ENCODE measurements at places on chromosomes 7 and 10.

DNA sequence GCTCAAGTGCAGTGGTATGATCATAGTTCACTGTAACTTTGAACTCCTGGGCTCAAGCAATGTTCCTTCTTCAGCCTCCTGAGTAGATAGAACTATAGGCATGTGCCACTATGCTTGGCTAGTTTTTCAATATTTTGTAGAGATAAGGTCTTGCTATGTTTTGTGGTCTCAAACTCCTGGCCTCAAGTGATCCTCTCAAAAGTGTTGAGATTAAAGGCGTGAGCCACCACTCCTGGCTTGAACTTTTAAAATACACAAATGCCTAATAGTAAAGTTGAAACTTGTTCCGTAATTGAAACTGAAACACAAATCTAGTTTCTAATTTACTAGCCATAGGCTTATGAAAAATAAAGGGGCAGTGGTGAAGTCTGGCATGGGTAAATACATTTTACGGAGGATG, 65.7 kb downstream of the AP3M1 start:
- DNase-seq, result no peak

DNA sequence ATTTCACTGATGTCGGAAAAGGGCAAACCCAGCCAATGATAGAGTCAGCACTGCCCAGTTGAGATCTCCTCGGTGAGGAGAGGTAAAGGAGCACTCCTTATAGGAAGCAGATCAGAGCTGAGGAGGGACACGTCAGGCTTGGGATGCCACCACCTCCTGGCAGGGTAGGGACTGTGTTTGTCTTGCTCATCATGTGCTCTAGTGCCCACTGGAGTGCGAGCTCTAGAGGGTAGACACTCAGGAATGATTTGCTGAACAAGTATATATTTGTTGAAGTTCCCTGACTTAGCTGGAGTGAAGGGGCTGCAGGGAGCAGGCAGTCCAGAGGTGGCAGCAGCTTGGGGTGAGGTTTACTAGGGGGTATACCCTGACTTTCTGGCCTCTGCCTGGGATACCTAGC, 146.5 kb downstream of the NOC3L start:
- DNase-seq, result no peak

GRCh38 chr10:84511709-84512285, 183.4 kb downstream of the CCSER2 start:
- DNase-seq, result no peak

- peak; percentile 74 for DNase-seq
These were observed 762.0 kb upstream of the IGFBP3 start for GRCh38 chr7:46682836-46683624.

DNA sequence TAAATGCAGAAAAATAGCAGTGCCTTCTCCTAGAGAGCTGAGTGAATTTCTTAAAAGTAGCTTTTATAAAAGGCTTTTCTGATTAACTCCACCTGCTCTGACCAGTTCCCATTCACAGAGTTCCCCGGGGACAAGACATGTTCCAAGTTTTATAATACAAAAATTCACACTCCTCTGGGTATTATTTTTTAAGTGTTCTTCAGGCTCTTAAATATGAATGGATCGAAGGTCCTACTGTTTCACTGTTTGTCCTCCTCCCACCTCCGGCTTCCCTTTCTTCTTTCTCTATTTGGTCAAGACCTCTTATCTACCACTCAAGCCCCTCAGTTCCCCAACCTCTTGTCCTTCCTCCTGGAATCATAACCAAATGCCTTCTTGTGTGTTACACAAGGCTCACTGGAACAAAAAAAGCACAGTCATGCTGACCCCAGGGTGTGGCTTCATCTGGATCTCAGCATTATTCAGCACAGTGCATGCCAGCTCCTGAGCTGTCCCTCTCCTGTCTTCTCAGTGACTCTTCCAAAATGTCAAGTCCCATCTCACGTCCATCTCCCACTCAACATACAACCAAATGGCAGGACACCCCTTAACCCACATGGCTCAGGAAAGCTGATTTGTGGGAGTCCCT, 222.4 kb downstream of the SORCS1 start:
- no peak for DNase-seq

DNA sequence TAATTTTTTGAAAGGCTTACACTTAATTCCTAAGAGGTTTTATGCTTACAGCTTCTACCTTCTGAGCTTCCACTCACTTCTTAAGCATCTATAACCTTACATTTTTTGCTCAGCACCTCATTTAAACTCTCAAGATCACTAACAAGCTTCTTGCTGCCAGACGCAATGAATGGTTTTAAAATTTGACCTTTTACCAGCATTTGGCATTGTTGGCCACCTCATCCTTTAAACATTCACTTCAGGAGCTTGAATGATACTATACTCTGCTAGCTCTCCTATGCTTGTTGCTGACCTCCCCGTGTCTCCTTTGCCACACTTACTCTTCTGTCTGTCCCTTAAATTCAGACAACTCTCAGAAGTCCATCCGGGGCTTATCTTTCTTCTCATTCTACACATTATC, 37.7 kb upstream of the ODAD2 start:
- DNase-seq, result no peak

DNA sequence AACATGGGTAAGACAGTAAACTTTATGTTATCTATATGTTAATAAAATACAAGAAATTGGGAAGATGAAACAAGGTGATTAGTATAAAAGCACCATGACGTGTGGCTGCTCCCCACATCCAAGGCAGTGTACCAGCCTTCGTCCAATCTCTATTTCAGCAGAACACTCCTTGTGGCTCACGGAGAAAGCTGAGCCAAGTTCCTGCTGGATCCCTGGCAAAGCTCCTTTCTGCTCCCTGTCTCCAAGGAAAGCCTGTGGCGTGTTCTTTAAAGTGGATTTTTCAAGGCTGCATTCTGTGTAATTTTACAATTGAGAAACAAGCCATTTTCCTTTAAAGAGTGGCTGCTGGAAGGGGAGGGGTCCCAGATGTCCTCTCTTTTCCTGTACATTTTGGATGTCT, 467.3 kb downstream of the PTPRN2 start:
- no peak for DNase-seq

DNA sequence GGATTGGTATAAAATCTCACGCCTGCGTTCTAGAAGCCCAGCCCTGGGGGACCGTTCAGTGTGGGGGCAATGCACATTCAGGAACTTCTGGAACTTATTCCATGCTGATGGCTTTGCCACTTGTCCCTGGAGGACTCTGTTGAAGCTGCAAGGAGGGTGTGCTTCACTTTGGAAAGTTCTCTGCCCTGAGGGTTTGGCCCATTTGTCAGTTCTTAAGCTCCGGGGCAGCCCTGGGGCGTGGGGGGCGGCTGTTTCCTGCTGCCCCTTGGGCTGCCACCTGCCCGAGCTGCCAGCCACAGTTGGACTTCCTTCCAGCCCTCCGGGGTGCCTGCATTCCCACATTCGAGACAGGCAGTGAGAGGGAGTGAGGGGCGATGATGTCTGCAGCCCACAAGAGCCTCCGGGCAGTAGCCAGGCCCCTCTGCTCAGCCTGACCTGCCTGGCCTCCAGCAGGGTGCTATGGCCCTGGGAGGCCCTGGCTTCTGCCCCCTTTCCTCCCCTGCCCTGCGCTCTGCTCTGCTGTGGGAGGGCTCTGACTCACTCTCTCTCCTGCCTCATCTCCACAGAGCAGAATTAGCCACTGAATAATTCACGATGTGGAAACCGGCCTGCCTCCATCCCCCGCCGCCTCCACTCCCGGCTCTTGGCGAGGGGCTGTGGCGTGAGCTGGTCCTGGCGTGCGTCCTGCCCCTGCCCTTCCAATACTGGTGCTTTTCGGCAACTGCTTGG, 1.9 kb downstream of the TTYH3 start:
- peak; percentile 86 for DNase-seq

GRCh38 chr7:96349572-96349971, 27.7 kb upstream of the SLC25A13 start:
- DNase-seq, result no peak

- DNase-seq, result peak; percentile 73
These were observed 94.9 kb downstream of the LYZL2 start for GRCh38 chr10:30534465-30535144.

GRCh38 chr10:32148864-32149251, 92.6 kb upstream of the KIF5B start:
- no peak for DNase-seq
